ENCODE measurements at places on chromosomes 4 and X.

- no peak for DNase-seq
Observed at GRCh38 chr4:8674311-8674885, 81.8 kb downstream of the CPZ start.

DNA sequence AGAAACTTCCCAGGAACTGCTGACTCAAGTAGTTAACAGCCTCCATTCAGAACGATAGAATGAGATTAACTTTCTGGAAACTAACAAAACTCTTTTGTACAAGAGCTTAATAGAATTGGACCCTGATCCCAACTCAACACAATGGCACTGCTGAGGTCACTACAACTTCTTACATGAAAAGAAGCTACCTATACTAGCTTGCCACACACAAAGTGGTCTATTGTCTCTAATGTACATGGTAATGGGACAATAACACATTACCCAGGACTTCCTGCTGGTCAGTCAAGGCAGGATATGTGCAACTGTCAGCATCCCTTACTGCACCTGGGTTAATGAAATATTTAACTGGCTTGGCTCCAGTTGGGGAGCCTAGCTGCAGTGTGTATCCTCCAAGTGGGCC lies 56.2 kb downstream of the BRCC3 start:
- DNase-seq: peak; percentile 3

- DNase-seq: no peak
Observed at GRCh38 chr4:80015407-80016189, 57.4 kb downstream of the ANTXR2 start.

DNA sequence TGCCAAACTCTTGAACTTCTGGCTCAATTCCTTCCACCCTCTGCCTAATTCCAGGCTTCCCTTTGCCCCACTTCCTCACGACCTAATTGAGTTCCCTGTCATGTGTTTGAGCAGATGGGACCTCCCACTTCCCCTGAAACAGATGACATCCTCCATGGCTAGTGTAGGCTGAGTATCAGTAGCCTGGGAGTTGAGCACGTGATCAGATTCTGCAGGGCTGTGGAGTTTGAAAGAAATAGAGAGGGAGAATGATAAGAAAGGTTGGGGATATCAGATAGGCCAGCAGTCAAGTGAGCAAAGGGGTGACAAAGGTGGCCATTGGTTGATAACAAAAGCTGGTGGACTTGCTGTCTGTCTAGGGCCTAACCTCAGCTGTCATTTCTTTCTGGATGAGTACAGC lies 18.8 kb upstream of the NWD2 start:
- DNase-seq: no peak

- DNase-seq: no peak
Observed at GRCh38 chr4:79865201-79865597, 207.8 kb downstream of the ANTXR2 start.

GRCh38 chrX:118562582-118563164 lies 67.1 kb downstream of the DOCK11 start:
- no peak for DNase-seq

DNA sequence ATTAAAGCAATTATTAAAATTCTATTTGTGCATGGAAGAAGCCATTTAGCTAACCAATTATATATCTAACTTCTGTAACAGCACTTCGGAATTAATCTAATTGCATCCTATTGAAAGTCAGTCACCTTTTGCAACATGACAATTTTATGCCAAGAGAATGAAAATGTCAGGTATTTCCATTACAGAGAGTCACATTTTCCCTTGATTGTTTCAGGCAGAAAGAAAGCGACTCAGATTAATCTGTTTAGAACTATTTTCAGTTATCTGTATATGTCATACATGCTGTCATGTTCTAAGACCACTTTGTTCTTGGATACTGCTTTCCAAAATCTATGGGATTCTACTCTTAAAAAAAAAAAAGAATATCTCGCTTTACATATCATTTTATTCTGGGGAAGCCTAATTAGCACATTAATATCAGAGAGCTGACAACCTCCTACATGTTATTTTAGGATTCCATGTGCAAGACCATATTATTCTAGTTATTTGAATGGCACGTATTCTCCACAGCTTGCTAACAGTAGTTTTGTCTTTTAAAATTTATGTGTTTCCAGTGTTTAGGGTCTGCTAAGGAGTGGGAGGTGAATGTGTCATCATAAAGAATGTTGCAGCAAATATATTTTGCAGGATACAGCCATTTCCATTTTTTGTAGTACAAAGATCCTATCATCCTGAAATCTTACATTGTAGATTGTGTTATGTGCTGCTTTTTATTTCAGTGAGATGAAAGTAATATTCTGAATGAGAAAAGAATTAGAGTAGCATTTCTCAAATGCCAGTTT lies 31.7 kb downstream of the GALNT7 start:
- DNase-seq: peak; percentile 43

- DNase-seq: no peak
Observed at GRCh38 chrX:65837875-65838549, 170.6 kb downstream of the MSN start.

DNA sequence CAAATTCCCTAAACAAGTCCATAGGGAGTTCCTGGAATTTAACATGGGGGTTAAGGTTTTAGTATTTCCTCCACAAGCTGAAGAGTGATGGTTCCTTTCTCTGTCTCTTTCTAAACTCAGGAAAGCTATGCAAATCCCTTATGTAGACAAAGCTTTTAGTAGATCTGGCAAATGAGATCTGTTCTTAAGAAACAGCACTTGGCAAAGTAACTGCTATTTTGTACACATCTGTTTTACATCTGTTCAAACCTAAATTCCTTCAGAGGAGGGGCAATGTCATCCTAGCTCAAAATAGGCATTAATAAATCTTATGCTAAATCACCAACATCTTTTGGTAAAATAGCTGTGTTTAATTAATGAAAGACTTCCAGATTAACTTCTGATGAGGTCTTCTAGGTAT lies 137.8 kb upstream of the TBC1D9 start:
- DNase-seq: no peak

- DNase-seq: peak; percentile 20
Observed at GRCh38 chrX:87626996-87627395, 109.4 kb downstream of the KLHL4 start.

- DNase-seq: no peak
Observed at GRCh38 chr4:4871242-4871572, 11.7 kb downstream of the MSX1 start.

- no peak for DNase-seq
Observed at GRCh38 chrX:143648705-143649104, 12.8 kb upstream of the SLITRK4 start.

GRCh38 chr4:53702334-53703266 lies 111.3 kb upstream of the LNX1 start:
- DNase-seq: peak; percentile 64

DNA sequence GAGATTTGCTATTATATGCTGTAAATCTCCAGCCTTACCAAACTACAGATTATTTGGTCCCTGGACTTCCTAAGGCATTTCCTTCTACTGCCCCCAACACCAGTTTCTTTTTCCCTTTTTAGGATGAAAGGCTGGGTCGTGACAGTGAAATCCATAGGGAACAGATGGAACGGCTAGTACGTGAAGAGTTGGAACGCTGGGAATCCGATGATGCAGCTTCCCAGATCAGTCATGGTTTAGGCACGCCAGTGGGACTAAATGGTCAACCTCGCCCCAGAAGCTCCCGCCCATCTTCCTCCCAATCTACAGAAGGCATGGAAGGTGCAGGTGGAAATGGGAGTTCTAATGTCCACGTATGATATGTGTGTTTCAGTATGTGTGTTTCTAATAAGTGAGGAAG lies 67.9 kb downstream of the PKD2 start:
- DNase-seq: no peak

DNA sequence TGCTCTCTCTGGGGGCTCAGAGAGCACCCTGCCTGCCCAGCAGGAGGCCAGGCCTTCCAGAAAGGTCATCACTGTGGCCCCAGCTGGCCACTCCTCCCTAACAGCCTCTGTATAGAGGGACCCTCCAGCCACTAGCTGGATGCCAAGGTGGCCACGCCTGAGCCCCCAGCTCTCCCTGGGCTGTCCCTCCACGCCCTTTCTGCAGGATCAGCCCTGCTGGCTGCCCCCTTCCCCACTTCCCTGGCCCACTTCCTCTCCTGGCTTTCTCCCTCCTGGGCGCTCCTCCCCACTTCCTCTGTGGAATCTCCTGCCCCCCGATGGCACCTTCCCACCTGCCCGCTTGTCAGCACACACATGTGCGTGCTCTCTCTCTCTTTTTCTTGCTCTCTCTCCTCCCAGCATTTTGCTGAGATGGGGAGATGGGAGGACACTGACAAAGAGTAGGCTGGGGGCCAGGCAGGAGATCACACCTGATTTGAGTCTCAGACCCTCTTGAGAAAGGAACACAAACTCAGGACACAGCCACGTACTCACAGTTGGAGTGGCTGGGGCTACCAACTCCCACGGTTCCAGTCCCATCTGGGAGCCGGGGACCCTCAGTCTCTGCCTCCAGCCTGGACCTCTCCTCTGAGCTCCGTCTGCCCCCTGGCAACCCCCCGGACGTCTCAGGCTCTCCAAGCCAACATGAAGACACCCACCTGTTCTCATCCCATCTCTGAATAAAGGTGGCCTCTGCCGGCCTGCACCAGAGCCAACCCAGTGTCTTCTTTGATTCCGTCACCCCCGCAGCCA lies 62.1 kb upstream of the AFAP1 start:
- no peak for DNase-seq
